ENCODE measurements at places on chromosomes 1 and 21. TPM values are rescaled to one million over a fixed set of nuclear protein-coding genes. Genes with fewer than 3 reads are reported as not detected.

- peak overlapping the region; percentile 50 for H3K27ac ChIP-seq
- H3K36me3 ChIP-seq = peaks cover 6% of the 10 kb centered on the region
- H3K27me3 ChIP-seq = no peaks in the 10 kb centered on the region
Measured at GRCh38 chr1:204254031-204254661, 40.4 kb upstream of the GOLT1A start.

The CELA2B gene
- not detected for total RNA-seq

- H3K4me3 ChIP-seq = no peak overlapping the region
- H3K4me1 ChIP-seq = no peaks in the 10 kb centered on the region
- no peak for DNase-seq
Measured at GRCh38 chr1:182718311-182718710, 33.9 kb upstream of the RGS8 start.

The CD244 gene
- not detected for total RNA-seq

- no peak overlapping the region for H3K27ac ChIP-seq
- H3K4me1 ChIP-seq = no peaks in the 10 kb centered on the region
- H3K4me3 ChIP-seq = no peak overlapping the region
- no peaks in the 10 kb centered on the region for H3K36me3 ChIP-seq
- DNase-seq = peak; percentile 31
- no peaks in the 10 kb centered on the region for H3K27me3 ChIP-seq
Measured at GRCh38 chr1:74334147-74334546, 99.0 kb downstream of the TNNI3K start.

DNA sequence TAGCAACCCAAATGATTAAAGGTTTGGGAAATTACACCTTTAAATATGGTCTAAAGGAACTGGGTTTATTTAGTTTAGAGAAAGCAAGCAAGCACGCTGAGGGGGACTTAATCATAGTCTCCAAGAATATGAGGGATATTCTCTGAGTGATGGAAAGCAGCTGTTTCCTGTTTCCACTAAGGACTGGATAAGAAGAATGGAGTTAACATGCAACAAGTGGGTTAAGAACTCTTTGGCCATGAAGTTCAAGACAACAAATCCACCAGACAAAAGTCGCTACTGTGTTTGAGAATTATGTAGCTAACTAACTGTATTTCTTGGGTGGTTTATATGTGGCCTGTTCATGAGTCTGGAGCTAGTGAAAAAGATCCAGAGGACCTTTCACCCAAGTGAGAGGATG lies 85.7 kb downstream of the TGFB2 start:
- DNase-seq = peak; percentile 58
- H3K4me1 ChIP-seq = peaks cover 3% of the 10 kb centered on the region
- H3K36me3 ChIP-seq = peaks cover 4% of the 10 kb centered on the region
- H3K27me3 ChIP-seq = no peaks in the 10 kb centered on the region

DNA sequence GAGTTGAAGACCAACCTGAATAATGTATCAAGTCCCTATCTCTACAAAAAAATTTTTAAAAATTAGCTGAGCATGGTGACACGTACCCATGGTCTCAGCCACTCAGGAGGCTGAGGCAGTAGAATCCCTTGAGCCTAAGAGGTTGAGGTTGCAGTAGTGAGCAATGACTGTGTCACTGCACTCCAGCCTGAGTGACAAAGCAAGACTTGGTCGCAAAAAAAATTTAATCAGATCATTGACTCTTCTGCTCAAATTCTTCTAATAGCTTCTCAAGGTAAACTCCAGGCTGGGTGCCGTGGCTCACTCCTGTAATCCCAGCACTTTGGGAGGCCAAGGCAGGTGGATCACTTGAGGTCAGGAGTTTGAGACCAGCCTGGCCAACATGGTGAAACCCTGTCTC lies 85.9 kb upstream of the PUM1 start:
- H3K36me3 ChIP-seq = no peaks in the 10 kb centered on the region
- no peak overlapping the region for H3K4me3 ChIP-seq
- peaks cover 6% of the 10 kb centered on the region for H3K4me1 ChIP-seq
- H3K27ac ChIP-seq = no peak overlapping the region
- no peak for DNase-seq

- peaks cover 3% of the 10 kb centered on the region for H3K36me3 ChIP-seq
- H3K27me3 ChIP-seq = no peaks in the 10 kb centered on the region
- H3K4me3 ChIP-seq = peak overlapping the region; percentile 34
- DNase-seq = no peak
- H3K4me1 ChIP-seq = peaks cover 13% of the 10 kb centered on the region
Measured at GRCh38 chr1:15685820-15686219, 1.7 kb downstream of the PLEKHM2 start.

The SLC2A5 gene
- not detected for total RNA-seq

- no peaks in the 10 kb centered on the region for H3K4me1 ChIP-seq
- no peaks in the 10 kb centered on the region for H3K36me3 ChIP-seq
- H3K27ac ChIP-seq = no peak overlapping the region
- H3K27me3 ChIP-seq = no peaks in the 10 kb centered on the region
- H3K4me3 ChIP-seq = no peak overlapping the region
- DNase-seq = no peak
Measured at GRCh38 chr1:4768553-4768952, 114.1 kb downstream of the AJAP1 start.
